ENCODE measurements at places on chromosomes 6 and 20.

DNA sequence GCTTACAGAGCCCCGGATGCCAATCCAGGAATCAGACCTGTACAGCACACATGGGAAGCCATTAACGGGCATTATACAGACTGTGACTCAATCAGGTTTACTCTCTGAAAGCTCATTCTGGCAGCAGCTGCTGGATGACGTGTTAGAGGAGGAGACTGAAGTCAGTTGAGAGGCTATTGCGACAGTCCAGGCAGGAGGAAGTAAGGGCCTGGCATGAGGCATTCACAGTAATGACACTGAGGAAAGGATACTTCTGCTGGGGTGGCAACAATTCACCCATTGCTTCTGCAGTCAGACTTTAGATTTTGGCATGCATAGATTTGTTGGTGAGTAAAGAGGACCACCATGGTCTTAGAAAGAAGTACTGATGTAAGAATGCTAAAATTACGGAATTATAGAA is 151.0 kb upstream of the HEY2 start:
- DNase-seq, result no peak

GRCh38 chr6:89375427-89376267 is 23.1 kb upstream of the UBE2J1 start:
- no peak for DNase-seq

DNA sequence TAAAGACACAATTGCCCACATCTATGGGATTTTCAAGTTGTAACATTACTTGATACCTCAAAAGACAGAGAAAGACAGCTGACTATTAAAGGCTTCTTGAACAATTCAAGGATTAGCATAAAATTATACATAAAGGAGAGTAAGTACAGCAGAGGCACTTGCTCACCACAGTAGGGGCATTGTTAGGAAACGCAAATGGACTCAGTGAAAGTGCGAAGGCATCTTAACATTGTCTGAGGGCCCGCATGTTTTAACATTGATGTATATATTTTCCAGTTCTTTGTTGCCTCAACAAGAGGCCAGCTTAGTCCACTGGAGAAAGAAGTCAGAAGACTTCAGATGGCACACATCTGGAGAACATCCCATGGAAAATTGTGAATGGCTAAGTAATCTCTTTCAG is 115.4 kb downstream of the SIM1 start:
- no peak for DNase-seq

- no peak for DNase-seq
Measured at GRCh38 chr6:41780551-41781365, at the start of gene PRICKLE4. Gene PRICKLE4, plus strand, starts transcription at chr6:41780782. Its CDS starts 2,692 bp downstream, at chr6:41783474.

DNA sequence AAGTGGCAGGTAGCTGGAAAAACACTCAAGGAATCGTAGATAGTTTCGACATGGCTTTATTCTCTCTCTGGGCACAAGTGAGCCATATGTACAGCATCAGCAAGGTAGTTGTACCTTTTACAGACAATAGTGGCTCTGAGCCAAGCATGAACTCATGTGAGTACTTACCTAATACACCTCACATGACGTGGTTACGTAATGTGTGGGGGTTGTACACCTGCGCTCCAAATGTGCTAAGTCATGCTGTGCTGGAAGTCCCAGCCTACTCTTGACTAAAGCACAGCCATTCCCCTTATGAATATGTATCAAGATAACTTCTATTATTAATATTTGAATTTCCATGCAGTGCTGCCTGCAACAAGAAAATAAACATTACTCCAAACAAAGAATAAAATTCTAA is 78.8 kb upstream of the HMGN3 start:
- DNase-seq, result no peak

DNA sequence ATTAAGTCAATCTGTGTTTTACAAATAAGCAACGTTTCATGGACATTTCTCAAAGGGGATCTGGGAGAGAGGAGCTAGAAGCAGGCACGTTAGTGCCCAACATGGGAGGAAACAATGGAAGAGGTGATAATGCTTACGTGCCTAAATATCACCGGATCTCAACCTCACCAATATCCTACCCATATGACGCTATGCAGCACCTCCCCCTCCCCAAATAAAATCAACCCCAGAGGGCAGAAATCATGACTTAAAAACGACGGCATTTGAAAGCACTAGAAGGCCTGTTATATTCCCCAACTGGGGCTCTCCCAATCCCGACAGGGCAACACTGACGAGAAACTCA is 425 bp downstream of the HBS1L start:
- no peak for DNase-seq

DNA sequence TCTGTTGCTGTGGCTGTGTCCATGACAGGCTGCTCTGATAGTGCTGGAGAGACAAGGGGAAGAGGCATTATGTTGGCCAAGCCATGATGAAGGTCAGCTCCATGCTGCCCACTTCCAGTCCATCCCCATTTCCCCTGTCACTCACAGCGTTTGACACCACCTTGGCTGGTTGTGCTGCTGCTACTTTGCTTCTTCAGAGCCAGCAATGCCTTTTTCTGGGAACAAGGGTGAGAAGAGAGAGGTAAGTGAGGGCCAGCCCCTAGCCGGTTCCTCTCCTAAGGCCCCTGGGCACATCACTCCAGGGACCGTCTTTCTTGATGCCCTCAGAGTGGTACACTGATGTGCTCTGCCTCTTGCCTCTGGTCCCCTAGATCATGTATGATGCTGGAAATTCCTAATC is 2.0 kb downstream of the NELFE start:
- DNase-seq, result no peak

DNA sequence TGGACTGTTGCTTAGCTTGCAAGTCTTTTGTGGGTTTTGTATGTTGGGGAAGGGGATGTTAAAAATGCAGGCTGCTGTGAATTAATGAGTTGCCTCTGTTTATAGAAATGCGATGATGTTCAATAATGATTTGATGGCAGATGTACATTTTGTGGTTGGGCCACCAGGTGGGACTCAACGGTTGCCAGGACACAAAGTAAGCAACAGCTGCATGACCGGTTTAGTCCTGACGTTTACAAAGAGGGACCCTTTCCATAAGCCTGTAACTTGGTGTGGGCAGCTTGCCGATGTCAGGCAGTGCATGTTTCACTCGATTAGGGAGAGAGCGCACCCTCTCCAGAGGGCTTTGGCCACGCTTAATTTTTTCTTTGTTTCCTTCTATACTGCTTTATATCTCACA is 1.3 kb downstream of the BTBD3 start:
- DNase-seq, result no peak

- DNase-seq, result no peak
Measured at GRCh38 chr6:30530014-30530413, 26.3 kb downstream of the GNL1 start.

- DNase-seq, result no peak
Measured at GRCh38 chr6:125207956-125208355, 54.4 kb downstream of the TPD52L1 start.

DNA sequence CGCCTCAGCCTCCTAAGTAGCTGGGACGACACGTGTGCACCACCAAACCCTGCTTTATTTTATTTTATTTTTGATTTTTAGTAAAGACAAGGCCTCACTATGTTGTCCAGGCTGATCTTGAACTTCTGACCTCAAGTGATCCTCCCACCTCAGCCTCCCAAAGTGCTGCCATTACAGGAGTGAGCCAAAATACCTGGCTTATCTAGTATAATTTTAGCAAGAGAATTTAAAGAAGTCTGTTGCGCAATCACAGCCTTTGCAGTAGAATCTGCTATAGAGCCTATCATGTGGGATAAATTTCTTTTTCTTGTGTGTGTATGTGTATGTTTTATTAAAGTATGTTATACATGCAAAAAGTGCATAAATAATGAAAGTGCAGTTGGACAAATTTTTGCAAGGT is 92.1 kb upstream of the ANKEF1 start:
- DNase-seq, result no peak

GRCh38 chr6:67009818-67010217 is 1302.8 kb upstream of the EYS start:
- no peak for DNase-seq

DNA sequence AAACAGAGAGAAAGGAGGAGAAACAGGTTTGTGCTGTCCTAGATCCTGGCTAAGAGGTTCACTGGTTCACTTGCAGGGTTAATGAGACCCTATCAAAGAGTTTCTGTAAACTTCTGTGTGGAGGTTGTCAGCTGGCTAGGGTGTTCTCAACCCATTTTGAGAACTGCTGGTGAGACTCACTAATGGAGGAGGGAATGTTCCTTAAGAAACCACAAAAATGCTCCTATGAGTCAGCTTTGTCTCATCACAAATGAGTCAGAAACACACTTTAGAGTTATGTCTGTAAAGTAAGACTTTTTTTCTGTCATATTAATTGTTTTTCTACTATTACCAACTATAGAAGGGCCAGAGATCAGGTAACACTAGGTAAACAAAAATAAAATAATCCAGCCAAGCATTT is 884.4 kb downstream of the PHF3 start:
- DNase-seq, result no peak
